ENCODE measurements at places on chromosomes 12 and 14.

DNA sequence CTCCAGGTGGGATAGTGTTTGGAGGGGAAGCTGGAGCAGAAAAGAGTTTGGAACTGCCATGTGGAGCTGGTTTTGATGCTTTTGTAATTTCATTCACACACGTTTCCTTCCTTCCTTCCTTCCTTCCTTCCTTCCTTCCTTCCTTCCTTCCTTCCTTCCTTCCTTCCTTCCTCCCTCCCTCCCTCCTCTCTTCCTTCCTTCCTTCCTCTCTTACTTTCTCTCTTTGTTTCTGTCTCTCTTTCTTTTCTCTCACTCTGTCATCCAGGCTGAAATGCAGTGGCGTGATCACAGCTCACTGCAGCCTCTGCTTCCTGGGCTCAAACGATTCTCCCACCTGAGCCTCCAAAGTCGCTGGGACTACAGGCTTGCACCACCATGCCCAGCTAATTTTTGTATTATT lies 168.0 kb upstream of the ARID2 start:
- no peak for DNase-seq

DNA sequence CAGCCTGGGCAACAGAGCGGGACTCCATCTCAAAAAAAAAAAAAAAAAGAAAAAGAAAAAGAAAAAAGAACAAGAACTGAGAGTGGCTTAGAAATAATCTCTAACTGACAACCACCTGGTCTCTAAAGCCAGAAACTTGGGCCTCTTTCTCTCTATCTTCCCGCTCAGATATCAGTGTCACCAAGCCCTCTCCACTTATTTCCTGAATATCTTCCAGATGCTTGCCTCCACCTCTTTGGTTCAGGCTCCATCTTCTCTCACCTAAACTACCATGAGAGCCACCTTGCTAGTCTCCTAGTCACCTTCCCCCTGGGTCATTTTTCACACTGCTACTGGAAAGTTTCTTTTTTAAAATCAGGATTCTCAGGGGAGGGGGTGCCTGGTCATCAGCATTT lies 1.8 kb upstream of the TM9SF1 start:
- DNase-seq: no peak

DNA sequence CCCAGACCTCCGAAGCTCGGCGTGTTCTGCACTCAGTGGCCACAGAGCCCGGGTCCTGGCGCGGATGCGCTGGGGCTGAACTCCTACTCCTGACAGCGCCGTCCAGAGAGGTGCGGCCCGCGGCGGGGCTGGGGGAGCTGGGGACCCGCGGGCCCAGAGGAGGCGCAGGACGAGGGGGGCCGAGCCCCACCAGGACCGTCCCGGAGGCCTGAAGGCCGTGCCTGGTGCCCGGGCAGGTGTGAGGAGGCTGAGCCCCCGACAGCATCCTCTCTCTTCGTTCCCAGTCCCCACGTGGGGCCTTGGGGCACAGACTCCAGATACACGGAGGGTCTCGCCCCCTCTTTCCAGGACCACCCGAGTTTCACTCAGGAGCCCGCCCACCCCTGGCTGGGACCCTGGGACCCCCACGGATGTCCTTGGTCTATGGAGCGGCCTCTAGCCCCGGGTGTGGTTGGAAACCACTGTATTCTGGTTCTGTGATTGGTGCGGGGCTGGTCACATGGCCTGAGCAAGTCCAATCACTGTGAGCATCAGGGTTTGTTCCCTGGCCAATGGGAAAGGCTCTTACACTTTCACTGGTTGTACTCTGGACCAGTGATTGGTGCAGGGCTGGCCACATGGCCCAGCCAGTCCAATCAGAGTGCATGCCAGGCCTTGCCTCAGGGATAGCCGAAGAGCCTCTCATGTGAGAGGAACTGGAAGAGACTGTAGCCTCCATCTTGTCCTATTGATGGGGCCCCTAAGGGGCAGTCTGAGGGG lies 217.6 kb upstream of the SFSWAP start:
- DNase-seq: no peak

DNA sequence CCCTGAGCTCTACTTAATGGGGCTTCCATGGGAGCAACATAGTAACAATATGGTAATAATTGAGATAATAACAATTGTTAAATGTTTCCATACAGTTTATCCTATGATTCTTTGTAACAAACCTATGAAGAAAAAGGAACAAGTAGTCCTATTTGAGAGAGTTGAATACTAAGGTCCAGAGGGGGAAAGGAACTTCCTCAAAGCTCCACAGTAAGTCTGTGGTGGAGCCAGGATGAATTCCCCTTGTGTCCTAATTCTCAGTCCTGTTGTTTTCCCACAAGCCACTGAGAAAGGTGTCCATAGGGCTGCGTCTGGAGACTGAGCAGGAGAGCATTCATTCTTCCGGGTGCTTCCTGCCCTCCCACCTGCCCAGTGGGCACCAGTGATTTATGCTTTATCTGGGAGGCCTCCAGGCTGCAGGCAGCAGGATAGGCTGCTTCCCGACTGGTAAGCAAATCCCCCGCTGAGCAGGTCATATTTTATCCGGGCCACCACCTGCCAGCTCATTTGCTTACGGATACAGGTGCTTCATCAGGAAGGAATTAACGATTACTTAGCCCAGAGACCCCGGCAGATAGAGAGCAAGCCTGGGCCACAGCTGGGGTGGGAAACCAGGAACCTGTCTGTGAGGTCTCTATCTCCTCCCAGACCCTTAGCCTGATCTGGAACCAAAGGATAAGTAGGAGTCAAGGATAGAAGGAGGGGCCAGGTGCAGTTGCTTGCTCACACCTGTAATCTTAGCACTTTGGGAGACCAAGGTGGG lies 33.9 kb upstream of the FAM222A start:
- DNase-seq: no peak

GRCh38 chr12:47408171-47408871 lies 297.5 kb downstream of the RPAP3 start:
- DNase-seq: peak; percentile 19

GRCh38 chr12:31219521-31219920 lies 106.4 kb downstream of the SINHCAF start:
- no peak for DNase-seq

- DNase-seq: no peak
Observed at GRCh38 chr14:68586896-68587751, 205.7 kb downstream of the ZFP36L1 start.

DNA sequence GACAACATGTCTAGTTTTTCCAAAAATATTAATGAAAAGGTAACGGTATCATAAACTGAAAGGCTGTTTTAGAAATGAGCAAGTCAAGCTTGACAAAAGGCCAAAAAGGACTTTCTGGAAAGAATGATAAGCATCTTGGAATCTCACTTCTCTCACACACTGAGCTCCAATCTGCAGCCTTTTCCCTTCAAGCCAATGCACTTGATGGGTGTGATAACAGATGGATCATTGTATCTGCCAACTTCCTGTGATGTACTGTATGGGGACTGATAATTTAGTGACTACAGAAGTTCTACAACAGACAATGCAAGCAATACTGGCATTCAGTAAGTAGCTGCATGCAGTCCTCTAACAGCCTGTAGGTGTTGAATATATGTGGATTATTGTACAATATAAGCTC lies 147.1 kb downstream of the MED13L start:
- no peak for DNase-seq

Data from MV-4-11 (cell line).